HS-5 (cell line): ENCODE measurements at places on chromosomes 6 and 20.
A peak's percentile ranks its signal among the peaks of the same experiment; 100 is the strongest.

DNA sequence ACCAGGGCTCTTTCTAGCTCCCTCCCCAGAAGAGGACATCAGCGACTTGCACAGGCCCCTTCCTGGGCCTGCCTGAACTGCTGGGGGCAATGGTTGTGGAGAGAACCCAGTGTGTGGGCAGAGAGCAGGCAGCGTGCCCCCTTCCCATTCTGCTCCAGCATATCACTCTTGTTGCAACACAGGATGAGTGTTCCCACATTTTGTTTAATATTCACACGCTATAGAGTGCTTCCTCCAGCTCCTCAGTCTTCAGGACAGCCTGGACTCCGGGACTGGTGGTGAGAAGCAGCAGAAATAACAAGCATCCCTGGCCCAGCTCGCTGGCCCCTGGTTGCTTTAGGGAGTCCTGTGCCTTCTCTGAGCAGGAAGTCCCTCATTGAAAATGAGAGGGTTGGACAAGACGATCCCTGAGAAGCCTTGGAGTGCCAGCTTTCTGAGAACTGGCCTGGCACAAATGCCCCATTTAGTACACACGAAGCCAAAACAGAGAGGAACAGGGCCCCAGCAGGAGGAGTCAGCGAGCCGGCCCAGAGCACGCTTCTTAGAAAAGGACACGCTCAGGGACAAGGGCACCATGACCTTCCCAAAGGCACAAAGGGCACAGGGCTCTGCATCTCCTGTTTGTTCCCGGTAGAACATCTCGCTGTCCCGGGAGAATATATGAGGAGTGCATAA lies 84.2 kb upstream of the FOXC1 start:
- no peak for DNase-seq

DNA sequence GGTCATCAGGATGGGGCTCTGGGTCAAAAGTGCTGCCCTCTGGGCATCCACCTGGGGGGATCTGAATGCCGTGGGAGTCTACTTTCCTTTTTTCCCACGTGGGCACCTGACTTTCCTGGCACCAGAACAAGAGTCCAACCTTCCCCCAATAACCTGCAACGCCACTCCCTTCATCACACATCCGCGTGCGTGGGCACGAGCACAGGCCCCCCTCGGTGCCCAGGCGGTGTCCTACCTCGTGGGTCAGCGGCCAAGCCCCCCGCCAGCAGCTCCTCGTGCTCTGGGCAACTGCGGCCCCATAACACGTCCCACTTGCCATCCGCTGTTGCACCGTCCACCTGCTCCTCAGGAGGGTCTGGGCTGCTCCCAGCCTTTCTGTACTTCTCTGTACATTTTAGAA lies 87.0 kb downstream of the YTHDF1 start:
- no peak for DNase-seq

DNA sequence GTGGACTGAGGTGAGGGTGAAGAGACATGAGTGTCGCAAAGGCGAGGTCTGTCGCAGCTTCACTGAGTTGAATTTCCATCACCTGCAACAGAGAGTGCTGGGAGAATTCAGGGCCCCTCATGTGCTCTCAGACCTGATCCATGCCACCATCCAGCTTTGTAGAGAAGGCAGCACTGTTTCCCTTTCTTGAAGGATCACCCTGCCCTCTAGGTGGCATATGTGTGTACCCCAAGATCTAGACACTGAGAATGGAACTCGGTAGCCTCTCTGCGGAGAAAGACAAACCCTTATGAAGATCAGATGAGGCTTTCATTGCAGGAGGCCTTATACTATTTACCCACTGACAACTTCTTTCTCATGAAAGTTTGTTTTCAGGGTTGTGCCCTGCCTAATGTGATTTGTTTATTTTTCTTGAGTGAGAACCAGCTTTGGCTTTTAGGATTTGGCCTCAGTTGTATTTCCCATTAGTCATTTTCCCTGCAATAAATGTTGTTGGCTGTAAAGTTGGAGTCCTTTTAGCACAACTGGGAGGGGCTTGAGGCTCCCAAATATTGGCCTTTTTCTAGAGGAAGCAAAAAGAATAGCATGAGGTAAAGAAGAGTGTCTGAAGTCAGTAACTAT lies 811.3 kb downstream of the DHX35 start:
- DNase-seq: no peak

- DNase-seq: no peak
Measured at GRCh38 chr6:12546410-12547002, 170.1 kb upstream of the PHACTR1 start.

GRCh38 chr6:167552961-167553735 lies 228.3 kb downstream of the TTLL2 start:
- no peak for DNase-seq

- no peak for DNase-seq
Measured at GRCh38 chr6:129280749-129281148, 397.8 kb downstream of the LAMA2 start.

DNA sequence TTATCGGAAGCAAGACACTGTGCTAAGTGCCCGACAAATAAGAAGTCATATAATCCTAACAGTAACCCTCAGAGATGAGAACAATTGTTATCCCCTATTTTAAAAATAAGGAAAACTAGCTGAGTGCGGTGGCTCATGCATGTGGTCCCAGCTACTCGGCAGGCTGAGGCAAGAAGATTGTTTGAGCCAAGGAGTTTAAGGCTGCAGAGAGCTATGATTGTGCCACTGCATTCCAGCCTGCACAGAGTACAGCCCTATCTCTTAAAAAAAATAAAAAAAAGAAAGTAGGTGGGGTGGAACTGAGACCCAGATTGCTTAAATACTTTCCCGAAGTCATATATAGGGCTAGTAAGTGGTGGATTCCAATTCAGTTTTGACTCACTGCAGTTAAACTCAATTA lies 84.7 kb downstream of the UST start:
- DNase-seq: no peak

DNA sequence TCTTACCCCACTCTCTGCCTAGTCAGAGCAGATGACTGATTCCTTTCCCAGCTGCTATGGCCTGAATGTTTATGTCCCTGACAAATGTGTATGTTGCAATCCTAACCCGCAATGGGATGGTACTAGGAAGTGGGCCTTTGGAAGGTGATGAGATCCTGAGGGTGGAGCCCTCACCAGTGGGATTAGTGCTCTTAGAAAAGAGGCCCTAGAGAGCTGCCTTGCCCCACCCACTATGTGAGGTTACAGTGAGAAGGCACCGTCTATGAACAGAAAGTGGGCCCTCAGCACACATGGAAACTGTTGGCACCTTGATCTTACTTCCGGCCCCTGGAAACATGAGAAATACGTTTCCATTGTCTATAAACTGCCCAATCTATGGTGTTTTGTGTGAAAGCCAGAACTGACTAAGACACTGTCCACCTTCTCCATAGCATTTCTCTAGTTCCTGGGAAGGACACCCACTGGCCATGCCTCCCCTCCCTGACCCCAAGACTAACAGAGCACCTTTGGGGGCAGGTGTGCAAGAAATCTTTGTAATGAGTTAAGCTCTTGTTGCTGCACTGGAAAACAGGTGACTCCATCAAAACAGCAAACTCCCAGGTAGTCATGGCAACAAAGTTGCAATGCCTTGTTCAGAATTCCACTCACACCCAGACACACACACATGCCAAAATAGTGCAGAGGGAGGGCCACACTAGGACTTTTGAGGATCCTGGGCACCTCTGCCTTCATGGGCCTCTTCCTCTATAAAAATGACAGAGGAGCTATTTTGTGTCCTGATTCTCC lies 16.2 kb downstream of the GABRR2 start:
- DNase-seq: peak; percentile 70

DNA sequence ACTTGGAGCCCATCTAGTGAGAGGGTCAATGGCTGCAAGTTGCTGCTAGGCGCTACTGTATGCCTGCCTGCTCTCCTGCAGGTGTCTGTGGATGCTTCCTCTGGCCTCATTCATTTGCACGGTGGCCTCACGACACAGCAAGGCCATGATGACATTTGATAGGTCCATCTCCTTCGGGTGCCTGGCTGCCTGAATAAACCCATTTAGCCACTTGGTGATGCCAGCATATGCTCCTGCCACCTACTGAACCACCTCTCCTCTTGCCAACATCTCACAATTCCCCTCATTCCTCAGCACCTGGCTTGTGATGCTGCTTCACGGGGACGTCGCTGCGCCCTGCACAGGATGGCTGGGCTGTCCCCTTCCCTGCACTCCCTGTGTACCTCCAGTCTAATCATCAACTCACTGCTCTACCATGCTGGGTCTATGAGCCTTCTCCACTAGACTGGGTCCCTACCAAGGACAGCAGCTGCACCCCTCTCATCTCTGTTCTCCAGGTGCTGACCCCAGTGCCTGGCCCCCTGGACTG lies 51.1 kb downstream of the AGPAT4 start:
- no peak for DNase-seq

- no peak for DNase-seq
Measured at GRCh38 chr20:59831024-59831915, 102.2 kb downstream of the SYCP2 start.

- DNase-seq: no peak
Measured at GRCh38 chr6:33314943-33315792, 1.3 kb upstream of the TAPBP start.

DNA sequence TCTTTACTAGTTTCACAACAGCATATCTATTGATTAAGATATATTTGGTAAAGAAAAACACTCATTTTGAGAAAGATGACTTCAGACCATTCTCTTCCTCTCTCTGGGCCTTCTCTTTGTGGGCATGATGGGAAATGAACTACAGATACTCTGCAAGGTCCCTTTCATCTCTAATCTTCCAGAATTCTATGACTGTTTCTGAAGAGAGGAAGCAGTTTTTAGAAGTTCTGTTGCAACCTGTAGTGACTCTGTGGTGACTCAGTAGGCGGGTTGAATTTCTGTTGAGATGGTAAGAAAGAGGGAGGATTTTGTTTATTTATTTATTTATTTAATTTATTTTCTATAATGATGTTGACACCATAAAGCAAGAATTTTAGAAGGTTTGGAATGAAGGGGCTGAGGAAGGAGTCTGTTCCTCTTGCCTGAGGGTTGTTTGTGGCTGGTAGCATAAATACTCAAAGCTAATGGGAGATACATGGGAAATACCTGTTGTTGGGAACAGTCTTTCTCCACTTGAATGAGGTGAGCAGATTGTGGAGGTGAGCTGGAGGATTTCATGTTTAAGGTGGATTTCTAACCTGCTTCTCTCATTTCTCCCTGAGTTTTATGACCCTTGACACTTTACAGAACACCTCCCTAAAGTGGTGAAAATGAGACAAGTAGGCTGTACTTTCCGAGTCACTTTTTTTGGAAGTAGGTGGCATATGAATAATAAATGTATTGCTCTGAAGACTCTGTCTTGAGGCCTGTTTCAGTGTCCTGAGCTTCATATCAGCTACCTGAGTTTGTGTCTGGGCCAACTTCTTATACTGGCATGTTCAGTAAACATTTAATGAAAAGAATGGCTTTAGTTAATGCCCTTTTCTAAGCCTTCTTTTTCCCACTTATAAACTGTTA lies 15.0 kb downstream of the ACSS2 start:
- DNase-seq: peak; percentile 72

DNA sequence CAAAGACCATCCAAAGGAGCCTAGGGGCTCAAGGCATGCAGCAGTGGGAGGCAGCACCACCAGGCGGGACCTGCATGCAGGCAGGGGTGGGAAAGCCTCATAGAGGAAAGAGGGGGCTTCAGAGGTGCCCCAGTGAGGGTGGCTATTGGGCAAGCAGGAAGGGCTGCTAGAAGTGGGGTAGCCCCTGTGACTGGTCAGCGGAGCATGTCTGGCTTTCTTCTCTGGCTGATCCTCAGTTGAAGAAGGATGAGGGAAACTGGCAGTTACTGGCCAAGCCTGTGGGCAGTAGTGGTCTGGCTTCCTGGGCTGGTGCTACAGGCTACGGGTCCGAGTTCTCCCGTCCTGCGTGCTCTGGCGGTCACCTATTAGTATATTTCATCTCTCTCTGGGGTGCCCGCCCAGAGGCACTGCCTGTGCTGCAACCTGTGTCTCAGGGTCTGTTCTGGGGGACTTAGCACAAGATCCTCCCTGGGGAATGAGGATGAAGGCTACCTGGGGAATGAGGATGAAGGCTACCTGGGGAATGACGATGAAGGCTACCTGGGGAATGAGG lies 35.9 kb upstream of the CST7 start:
- DNase-seq: no peak

DNA sequence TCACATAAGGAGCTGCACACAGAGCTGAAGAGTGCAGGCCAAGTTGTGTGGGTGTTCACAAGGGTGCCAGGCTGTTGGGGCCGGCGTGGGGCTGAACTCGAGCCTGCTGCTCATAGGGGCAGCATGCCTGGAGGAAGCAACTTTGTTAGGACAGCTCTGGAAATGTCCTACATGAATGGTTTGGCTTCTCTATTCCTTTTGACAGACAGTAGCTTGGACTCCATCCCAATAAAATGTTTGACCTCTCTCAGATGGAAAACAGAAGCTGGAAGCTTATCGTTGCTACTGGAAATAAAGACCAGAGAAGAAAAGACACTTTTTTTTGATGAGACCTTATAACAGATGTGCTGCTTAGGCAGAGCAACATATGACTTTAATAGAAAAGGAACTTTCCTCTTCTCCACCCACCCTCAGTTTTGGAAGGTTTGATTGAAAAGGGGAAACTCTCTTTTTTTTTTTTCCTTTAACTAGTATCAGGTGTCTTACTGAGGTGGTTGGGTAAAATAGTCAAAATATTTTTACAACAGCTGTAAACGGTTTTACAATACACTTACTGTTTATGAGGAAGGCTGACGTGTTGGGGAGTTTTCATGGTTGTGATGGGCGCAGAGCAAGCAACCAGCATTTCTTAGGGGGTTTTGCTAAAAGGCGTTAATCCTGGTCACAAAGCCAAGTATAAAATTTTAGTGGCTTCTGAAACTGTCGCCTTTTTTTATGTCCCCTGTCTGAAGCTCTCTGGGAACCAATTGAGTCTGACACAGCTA lies 80.7 kb upstream of the EEF1E1 start:
- no peak for DNase-seq

GRCh38 chr6:89023591-89024441 lies 56.7 kb upstream of the PNRC1 start:
- DNase-seq: peak; percentile 8

DNA sequence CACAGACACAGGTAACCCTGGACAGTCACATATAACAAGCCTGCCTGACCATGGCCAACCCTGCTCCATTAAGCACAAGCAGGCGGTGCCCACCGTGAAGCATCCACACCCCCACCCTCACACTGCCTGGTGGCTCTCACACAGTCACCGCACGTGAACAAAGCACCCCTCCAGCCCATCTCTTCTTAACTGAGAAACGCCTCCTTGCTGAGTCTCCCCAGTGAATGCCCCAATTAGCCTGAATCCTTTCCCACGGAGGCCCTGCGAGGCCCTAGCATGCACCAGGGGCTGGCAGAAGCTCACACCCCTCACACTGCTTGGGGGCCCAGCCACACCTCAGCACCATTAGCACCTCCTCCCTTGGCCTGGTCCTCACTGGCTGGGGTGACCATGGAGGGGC lies 72.3 kb downstream of the GRM4 start:
- no peak for DNase-seq
